ENCODE measurements at places on chromosomes 5 and 9. TPM values are rescaled to one million over a fixed set of nuclear protein-coding genes. Genes with fewer than 3 reads are reported as not detected.

DNA sequence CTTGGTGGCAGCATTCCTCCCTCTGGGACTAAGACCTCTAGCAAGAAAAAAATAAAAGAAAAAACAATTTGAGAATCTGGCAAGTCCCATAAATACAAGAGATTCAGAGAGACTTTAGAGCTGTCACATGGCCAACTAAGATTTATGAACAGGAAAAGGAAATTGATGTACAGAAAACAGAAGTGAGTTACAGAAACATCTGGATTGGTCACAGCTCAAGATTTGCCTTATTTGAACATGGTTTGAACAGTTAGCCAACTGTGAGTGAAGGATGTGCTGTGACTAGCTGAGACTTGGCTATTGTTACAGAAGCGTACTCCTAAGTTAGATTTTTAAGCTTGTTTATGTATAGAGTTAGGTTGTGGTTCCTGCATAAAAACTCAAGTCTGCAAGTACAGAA is 340.2 kb downstream of the SLCO4C1 start:
- no peak overlapping the region for H3K4me3 ChIP-seq
- DNase-seq = no peak
- no peaks in the 10 kb centered on the region for H3K4me1 ChIP-seq
- H3K27me3 ChIP-seq = no peaks in the 10 kb centered on the region
- no peak overlapping the region for H3K27ac ChIP-seq

DNA sequence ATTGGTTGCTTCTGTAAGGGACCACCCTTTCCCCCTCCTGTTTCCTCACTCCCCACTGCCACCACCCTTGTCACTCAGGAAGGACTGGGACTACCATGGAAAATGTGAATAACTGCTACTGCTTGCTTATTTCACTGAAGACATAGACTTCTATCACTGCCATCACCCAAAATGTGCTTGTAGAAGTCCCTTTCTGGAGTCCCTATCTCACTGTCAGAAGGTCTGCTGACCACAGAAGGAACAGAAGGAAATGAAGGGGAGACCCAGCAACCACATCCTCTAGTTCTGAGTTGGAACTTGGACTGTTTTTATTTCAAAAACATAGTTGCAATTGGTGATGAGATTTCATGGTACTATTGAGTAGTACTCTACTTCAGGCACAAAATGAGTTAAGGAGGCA is 122.5 kb downstream of the NPR3 start:
- H3K27ac ChIP-seq = no peak overlapping the region
- no peaks in the 10 kb centered on the region for H3K36me3 ChIP-seq
- no peak overlapping the region for H3K4me3 ChIP-seq

DNA sequence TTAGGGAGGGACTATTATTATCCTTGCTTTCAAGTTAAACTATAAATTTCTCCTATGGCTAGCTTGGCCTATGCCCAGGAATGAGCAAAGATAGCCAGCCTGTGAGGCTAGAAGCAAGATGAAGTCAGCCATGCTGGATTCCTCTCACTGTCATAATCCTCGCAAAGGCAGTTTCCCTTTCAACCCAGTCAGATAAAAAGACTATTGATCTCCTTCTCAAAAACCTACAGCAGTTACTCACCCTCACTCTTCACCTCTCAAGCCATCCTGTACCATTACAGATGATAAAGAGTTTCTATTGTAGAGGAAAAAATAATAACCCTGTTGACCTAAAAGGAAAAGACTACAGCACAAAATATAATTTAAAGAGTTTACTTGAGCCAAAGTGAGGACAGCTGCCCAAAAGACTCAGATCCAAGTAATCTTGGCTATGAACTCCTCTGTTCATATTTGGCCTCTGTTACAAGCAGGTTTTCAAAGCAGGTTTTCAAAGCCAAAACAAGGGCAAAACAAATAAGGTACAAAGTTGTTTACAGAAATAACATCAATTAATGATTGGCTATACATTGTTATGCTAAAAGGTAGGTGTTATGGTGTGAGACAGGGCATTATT is 41.7 kb downstream of the KCNV2 start:
- peaks cover 21% of the 10 kb centered on the region for H3K4me1 ChIP-seq
- H3K36me3 ChIP-seq = peaks cover 47% of the 10 kb centered on the region
- H3K4me3 ChIP-seq = no peak overlapping the region
- no peaks in the 10 kb centered on the region for H3K27me3 ChIP-seq
- H3K27ac ChIP-seq = no peak overlapping the region

- no peaks in the 10 kb centered on the region for H3K4me1 ChIP-seq
- H3K27me3 ChIP-seq = no peaks in the 10 kb centered on the region
- no peak overlapping the region for H3K27ac ChIP-seq
- H3K36me3 ChIP-seq = peaks cover 16% of the 10 kb centered on the region
Measured at GRCh38 chr9:123046406-123047195, 13.1 kb downstream of the GPR21 start.

DNA sequence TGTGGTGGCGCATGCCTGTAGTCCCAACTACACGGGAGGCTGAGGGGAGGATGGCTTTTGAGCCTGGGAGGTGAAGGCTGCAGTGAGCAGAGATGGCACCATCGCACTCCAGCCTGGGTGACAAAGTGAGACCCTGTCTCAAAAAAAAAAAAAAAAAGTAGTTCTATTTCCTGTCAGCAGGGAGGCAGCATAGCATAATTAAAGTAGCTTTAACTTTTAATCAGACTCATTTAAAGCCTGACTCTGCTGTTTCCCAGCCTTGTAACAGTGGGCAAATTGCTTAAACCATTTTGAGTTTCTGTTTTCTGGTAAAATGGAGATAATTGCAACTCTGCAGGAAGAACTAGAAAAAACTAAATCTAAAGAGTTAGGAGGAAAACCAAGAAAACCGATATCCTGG is 31.2 kb downstream of the CNOT6 start:
- no peak for DNase-seq
- H3K4me1 ChIP-seq = peaks cover 37% of the 10 kb centered on the region
- no peak overlapping the region for H3K4me3 ChIP-seq
- no peaks in the 10 kb centered on the region for H3K27me3 ChIP-seq
- peaks cover 18% of the 10 kb centered on the region for H3K36me3 ChIP-seq

- H3K4me1 ChIP-seq = no peaks in the 10 kb centered on the region
- no peaks in the 10 kb centered on the region for H3K36me3 ChIP-seq
- no peak overlapping the region for H3K4me3 ChIP-seq
- DNase-seq = no peak
Measured at GRCh38 chr9:112971415-112971814, 40.6 kb downstream of the ZNF883 start.

DNA sequence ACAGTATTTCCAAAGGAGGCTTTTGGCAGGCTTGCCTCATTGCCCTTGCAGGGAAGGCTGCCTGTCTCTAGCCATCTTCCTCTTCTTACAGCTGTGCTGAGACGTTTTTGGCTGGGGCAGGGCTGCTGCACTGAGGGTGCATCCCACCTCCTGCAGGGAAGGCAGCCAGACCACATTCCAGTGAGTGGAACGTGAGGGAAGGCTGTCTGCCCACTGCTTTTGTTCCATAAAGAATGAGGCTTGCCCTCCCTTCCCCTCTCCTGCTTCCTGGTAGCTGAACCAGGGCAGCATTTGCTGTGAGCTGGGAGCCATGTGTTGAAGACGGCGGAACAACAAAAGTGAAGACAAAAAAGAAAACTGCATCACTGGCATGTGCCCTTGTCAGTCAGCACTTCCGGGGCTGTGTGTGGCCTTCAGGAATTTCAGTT is 16.8 kb downstream of the MGAT1 start:
- DNase-seq = no peak
- H3K27ac ChIP-seq = no peak overlapping the region
- H3K27me3 ChIP-seq = no peaks in the 10 kb centered on the region
- H3K36me3 ChIP-seq = peaks cover 23% of the 10 kb centered on the region
- peaks cover 1% of the 10 kb centered on the region for H3K4me1 ChIP-seq

GRCh38 chr5:138943599-138944173 is 68.6 kb upstream of the LRRTM2 start:
- no peaks in the 10 kb centered on the region for H3K27me3 ChIP-seq
- DNase-seq = no peak
- H3K4me1 ChIP-seq = peaks cover 6% of the 10 kb centered on the region
- H3K36me3 ChIP-seq = no peaks in the 10 kb centered on the region
- no peak overlapping the region for H3K4me3 ChIP-seq

- no peak overlapping the region for H3K4me3 ChIP-seq
- no peak for DNase-seq
- H3K27me3 ChIP-seq = no peaks in the 10 kb centered on the region
- no peaks in the 10 kb centered on the region for H3K4me1 ChIP-seq
- H3K36me3 ChIP-seq = no peaks in the 10 kb centered on the region
- no peak overlapping the region for H3K27ac ChIP-seq
Measured at GRCh38 chr5:120014535-120014934, 385.2 kb downstream of the FAM170A start.

- H3K36me3 ChIP-seq = peaks cover 28% of the 10 kb centered on the region
- H3K27me3 ChIP-seq = no peaks in the 10 kb centered on the region
- H3K27ac ChIP-seq = peak within 1 kb of the TSS; percentile 92
- peak; percentile 93 for DNase-seq
- peak within 1 kb of the TSS; percentile 96 for H3K4me3 ChIP-seq
- peaks cover 31% of the 10 kb centered on the region for H3K4me1 ChIP-seq
Measured at GRCh38 chr5:78359831-78360673, at the start of gene SCAMP1. Gene SCAMP1, plus strand, starts transcription at chr5:78360617. Its CDS starts 55 bp downstream, at chr5:78360672.

- no peak for DNase-seq
- H3K27ac ChIP-seq = no peak overlapping the region
- H3K36me3 ChIP-seq = no peaks in the 10 kb centered on the region
Measured at GRCh38 chr5:170751631-170752030, 31.9 kb upstream of the GABRP start.

GRCh38 chr5:179314606-179315355 is 30.5 kb downstream of the ADAMTS2 start:
- no peak for DNase-seq
- H3K4me3 ChIP-seq = no peak overlapping the region
- no peaks in the 10 kb centered on the region for H3K36me3 ChIP-seq
- H3K27ac ChIP-seq = no peak overlapping the region
- H3K27me3 ChIP-seq = no peaks in the 10 kb centered on the region

DNA sequence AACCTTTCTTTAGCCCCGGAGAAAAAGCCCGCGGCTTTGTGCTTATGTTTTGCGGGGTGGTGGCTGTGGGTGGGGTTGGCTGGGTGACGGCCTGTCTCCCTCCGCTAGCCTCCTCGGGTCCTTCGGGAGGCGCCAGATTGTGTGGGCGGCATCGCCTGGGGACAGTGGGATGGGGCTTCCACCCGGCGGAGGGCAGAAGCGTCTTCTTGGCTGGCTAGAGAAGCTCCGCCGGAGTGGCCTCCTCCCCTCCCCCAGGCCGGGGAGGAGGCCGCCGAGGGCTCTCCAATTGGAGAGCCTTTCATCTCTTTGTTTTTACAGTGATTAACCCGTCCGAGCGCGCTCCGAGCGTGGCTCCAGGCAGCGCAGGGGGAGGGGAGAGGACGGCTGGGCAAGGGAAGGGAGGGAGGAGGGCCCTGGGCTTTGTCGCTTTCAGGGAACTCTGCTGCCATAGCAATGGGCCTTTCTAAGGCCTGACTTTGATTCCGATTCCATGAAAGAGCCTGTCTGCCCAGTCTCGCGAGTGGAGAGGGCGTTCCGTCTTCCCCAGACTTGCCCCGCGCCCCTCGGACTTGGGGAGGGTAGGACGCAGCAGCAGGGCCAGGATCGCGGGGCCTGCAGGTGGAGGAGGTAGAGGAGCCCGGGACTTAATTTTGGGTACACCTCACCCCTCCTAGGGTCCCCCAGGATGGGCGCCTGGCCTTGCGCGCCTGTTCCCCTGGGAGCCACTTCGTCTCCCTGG is 36.7 kb upstream of the TIFAB start:
- DNase-seq = no peak
- H3K36me3 ChIP-seq = no peaks in the 10 kb centered on the region
- peaks cover 8% of the 10 kb centered on the region for H3K4me1 ChIP-seq
- H3K27ac ChIP-seq = no peak overlapping the region
- peaks cover 82% of the 10 kb centered on the region for H3K27me3 ChIP-seq

DNA sequence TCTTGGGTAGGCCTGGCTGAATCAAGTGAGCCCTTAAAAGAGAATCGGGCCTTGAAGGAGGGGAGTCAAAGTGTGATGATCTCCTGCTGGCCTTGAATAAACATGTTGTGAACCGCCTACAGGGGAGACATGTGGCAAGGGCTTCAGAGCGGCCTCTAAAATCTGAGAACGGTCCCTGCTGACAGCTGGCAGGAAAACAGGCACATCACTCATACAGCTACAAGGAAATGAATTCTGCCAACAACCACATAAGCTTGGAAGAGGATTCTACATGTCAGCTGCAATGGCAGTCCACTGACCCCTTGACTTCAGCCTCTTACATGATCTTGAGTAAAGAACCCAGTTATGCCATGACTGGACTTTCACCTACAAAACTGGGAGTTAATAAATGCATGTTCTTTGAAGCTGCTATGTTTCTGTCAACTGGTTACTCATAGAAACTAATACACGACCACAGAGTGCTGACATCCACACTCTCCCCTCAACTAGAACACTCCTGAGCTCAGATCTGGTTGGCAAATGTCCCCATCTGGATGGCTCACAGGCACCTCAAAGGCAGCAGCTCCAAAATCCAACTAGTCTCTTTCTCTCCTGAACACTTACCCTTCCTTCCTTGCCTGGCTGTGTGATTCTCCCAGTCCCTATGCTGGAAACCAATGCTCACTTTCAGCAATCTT is 333.1 kb downstream of the ASTN2 start:
- H3K27me3 ChIP-seq = no peaks in the 10 kb centered on the region
- DNase-seq = no peak
- no peak overlapping the region for H3K27ac ChIP-seq
- no peaks in the 10 kb centered on the region for H3K36me3 ChIP-seq
- H3K4me3 ChIP-seq = no peak overlapping the region
- no peaks in the 10 kb centered on the region for H3K4me1 ChIP-seq

DNA sequence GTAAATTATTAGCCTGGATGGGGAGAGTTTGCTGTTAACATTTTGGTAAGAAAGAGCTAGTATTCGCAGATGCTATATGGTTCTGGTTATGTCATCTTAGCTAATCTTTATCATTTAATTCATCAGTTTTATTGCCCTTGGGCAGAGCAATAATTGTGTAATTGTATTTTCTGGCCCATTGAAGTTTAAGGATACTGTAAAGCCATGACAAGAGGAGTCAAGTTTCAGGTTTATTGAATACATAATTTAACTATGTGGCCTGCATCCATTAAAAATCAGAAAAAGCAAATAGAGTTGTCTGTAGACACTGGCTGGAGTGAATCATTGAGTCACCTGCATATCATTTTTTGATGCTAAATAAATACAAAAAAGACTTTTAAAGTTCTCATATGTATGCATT is 255.8 kb downstream of the PRELID2 start:
- no peak overlapping the region for H3K27ac ChIP-seq
- no peaks in the 10 kb centered on the region for H3K4me1 ChIP-seq
- H3K36me3 ChIP-seq = no peaks in the 10 kb centered on the region
- H3K4me3 ChIP-seq = no peak overlapping the region
- H3K27me3 ChIP-seq = no peaks in the 10 kb centered on the region

DNA sequence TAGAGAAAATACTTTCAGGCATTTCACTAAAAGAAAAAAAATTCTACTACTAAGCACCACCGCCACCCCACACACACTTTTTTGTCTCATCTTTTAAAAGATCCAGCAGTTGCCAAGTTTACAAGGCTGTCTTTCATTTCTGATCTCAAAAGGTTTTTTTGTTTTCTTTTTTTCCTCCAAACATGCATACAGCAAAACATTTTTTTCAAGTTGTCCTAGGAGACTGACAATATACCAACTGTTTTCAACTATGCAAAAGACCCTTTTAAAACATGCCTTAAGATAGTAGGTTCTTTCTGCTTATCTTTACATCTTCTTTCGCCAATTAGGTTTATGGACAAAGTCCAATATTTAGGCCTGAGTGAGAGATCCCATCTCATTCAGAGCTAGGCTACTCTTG is 65.2 kb downstream of the HMHB1 start:
- H3K36me3 ChIP-seq = no peaks in the 10 kb centered on the region
- H3K27me3 ChIP-seq = peaks cover 2% of the 10 kb centered on the region
- no peak for DNase-seq
- no peaks in the 10 kb centered on the region for H3K4me1 ChIP-seq
- H3K27ac ChIP-seq = no peak overlapping the region
- no peak overlapping the region for H3K4me3 ChIP-seq

Gene AKNA
- 350 TPM for total RNA-seq

Gene LARP1
- total RNA-seq = 177 TPM

Gene TAS2R1
- total RNA-seq = not detected

Gene MAP1B
- 0.30 TPM for total RNA-seq

Gene ZNF883
- total RNA-seq = 0.30 TPM

Gene SV2C
- total RNA-seq = 0.33 TPM
